ENCODE measurements at places on chromosomes 4 and X.

- DNase-seq: no peak
These were observed 345.4 kb upstream of the GATB start for GRCh38 chr4:152106113-152106763.

GRCh38 chr4:133154725-133155124, 5.6 kb downstream of the PCDH10 start:
- no peak for DNase-seq

- no peak for DNase-seq
These were observed 180.3 kb upstream of the PPARGC1A start for GRCh38 chr4:24070117-24070516.

GRCh38 chr4:152431291-152431690, 104.6 kb downstream of the FBXW7 start:
- no peak for DNase-seq

DNA sequence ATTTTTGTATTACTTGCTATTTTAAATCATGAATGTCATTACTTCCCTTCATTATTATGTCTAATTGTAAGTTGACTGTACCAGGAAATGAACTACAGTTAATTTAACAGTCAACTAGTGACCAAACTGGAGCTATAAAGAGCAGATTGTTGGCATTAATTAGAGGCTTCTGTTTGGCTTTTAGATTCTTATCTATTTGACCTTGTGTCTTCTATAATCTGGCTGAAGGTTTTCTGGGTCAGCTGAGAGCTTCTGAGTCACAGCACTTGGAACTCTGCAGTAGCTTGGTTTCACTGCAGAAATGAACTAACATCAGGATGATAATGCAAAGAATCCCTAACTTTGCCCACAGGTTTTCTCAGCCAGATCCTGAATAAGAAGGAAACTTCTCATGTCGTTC, 169.2 kb upstream of the LEF1 start:
- no peak for DNase-seq

Data from activated T-cell treated with anti-CD3 and anti-CD28 coated beads for 1 hour (primary cell).